ENCODE measurements at places on chromosomes 2 and 18.

GRCh38 chr2:14951569-14952285 lies 319.2 kb downstream of the LRATD1 start:
- no peak for DNase-seq

GRCh38 chr2:174465327-174465726 lies 21.5 kb downstream of the GPR155 start:
- DNase-seq: no peak

DNA sequence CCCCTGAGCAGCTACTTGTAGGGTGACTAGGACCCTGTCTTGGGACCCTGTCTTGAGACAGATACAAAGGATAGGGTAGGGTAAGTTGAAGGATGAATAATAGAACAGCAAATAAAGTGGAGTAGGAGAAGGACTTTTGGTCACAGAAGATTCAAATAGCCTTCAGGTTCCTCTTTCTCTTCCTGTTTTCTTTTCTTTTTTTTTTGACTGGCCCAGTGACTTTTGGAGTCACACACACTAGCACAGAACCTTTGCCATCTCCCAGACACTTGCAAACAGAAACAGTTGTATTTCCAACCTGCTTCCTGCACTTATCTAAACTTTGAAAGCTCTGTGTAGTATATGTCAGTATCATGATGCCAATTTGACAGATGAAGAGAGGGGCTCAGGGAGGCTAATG lies 108.2 kb downstream of the TDRD15 start:
- DNase-seq: no peak

DNA sequence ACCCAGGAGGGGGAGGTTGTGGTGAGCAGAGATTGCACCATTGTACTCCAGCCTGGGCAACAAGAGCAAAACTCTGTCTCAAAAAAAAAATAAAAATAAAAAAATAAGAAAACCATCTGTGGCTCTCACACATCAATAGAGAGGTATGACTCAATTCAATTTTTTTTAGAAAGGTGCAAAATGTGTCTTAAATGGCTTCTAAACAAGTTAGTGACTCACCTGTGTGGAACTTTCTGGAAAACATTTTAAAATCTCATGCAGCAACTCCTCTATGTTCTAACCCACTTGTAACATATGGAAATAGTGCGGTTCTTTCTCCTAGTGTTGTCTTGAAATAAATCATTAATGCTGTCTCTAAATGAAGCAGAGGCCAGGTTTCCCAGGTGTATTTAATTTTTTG lies 10.7 kb upstream of the SULT1C4 start:
- DNase-seq: no peak

DNA sequence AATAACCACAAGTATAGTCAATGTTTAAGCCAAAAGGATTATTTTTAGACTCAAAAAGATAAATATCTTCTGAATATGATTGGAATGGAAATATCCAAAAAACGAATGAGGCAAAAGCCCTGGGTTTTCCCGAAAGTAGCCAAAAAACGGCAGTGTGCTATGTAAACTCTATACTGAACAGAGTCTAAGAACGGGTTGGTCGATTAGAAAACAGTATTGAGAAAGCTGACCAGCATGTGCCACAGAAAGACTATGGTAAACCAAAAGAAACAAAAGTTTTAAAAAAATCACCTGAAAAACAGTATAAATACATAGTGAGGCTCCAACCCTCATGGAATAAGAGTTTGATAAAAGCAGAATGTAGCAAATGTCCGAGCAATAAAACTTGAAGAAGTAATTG lies 92.0 kb upstream of the DLGAP1 start:
- DNase-seq: no peak

DNA sequence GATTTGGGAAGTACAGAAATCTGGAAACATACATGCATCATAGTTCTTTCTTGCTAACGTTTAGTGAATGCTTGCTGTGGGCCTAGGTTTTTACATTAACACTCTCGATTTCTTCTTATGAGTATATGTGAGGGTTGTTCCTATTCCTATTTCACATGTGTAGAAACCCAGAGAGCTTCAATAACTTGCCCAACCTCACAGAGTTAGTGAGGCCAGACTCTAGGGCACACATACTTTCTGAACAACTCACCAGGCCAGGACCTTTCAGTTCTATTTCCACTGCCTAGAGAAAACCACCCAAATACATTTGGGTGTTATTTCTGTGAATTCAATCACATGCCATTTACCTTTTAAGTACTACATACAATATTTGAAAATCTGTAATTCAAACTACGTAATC lies 8.2 kb upstream of the KCTD1 start:
- no peak for DNase-seq

DNA sequence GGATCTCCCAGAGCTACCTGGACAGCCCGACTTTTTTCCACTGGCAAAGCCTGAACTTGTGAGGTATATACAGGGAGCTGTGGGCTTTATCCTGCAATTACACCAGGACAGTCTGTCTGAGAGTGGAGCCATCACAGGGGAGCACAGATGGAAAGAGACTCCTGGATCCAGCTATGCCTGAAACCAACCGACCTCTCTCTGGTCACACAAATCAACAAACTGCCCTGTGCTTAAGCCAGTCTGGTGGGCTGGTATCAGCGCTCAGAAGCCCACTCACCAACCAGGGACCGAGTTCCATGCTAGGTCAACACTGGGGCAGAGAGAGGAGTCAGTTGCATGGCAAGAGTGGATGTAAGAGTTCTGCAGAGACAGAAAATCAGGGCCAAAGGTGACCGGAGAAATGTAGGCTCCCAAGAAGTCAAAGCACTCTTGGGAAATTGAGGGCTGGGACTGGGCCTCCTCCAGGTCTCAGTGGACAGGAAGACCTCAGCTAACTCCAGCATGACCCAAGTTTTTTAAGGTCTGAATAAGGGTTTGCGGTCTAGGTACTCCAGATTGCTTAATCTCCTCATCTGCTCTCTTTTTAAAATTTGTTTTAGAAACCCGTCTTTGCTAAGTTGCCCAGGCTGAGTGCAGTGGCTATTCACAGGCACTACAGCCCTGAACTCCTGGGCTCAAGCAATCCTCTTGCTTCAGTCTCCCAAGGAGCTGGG lies 3.8 kb upstream of the BOK start:
- DNase-seq: no peak

GRCh38 chr2:158391876-158392275 lies 64.7 kb downstream of the CCDC148 start:
- DNase-seq: peak; percentile 23

DNA sequence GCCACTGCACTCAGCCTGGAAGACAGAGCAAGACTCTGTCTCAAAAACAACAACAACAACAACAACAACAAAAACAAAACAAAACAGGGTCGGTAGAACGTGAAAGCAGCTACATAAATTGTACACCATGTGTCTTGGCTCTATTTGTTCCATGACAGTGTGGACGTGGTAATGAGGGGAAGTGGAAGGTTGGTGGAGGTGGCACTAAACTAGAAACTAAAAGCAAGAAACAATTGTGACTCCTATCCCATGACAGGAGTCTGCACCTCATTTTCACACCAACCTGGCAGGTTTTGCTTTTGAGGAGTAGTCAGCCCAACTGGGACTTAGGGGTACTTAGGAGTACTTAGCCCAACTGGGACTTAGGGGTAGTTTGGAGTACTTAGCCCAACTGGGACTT lies 62.5 kb upstream of the MRPS9 start:
- DNase-seq: no peak

GRCh38 chr2:42967959-42968674 lies 175.7 kb upstream of the HAAO start:
- DNase-seq: no peak

DNA sequence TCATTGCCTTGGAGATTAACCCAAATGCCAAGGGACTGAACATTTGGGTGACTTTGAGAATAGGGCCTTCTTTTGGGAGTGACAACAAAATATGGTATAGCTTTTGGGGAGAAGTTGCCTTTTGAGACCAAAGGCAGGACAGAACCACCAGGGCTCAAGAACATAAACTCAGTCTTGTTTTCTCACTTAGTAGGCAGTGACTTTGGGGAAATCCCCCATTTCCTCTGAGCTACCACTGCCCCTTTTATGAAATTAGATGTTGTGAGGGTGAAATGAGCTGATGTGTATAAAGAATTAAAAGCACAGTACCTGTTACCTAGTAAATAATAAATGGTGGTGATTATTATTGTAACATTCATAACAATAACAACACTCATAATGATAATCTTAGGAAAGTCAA lies 36.5 kb downstream of the GPD2 start:
- DNase-seq: no peak

- DNase-seq: no peak
These were observed 208.7 kb downstream of the CLIP4 start for GRCh38 chr2:29323961-29324360.

GRCh38 chr2:8514796-8515758 lies 166.8 kb upstream of the ID2 start:
- DNase-seq: no peak

GRCh38 chr18:67517444-67517765 lies 885 bp upstream of the DSEL start:
- no peak for DNase-seq

DNA sequence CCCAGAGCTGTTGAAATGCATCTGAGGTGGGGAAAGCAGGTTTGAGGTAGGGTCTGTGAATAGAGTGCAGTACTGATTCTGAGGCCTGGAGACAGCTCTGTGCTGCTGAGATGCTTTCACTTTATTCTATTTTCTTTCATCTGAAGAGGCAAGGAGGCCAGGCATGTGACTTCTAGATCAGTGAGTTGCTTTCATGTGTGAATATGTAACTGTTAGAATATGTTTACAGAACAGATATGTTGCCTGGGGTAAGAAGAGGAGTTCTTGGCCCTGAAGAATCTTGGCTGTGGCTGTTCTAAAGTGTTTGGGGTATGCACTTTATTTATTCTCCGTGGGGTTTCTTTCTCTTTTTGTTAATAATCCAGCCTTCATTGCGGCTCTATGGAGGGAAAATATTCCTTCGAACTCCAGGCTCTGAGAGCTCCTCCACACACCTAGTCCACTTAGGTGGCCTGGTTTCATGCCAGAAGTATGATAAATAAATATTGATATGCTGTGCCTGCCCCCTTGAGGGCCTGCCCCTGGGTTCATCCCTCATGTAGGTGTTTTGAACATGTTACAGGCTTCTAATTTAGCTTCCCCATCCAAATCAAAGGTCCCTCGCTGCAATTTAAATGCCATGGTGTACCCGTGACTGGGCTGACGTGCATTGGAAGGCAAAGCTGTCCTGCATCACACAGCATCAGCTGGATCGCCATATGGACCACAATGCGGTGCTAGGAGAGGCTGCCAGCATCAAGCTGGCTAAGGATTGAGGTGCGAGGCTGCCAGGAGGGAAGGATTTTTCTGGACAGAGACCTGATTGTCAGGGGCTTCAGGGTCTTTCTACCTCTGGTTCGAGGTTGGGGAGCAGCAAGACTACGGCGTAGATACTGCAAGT lies 102.9 kb downstream of the PRKCE start:
- no peak for DNase-seq

GRCh38 chr2:43458014-43458628 lies 137.7 kb downstream of the THADA start:
- no peak for DNase-seq

DNA sequence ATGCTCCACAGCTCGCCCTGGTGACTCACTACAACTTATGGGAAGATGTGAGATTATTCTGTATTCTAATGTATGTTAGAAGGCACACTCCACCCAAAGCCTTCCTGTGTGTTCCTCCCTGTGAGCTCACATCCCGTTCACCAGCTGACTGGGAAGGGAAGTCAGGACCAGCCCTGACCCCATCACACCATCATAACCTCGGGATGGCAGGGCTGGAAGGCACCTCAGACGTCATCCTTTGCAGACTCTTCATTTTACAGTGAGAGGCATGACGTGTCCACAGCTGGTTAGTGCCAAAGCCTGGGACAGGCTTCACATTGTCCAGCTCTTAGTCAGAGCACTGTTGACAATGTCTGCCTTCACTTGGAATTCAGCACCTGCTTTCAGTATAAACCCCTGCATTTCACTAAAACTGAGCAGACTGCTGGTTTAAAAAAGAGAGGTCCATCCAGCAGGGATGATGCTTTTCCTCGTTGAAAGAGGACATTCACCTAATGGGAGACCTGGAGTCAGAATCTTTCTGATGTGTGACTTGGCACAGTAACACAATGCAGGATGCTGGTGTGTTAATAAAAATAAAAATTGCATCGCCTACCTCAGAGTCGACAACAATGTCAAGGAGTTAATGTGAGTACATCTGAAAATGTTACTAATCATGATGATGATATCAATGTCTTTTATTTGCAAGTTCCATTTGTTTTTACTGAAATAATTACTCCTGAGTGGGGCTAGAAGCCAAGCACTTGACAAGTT lies 418.0 kb upstream of the TNP1 start:
- peak; percentile 89 for DNase-seq

GRCh38 chr18:24270358-24270936 lies 127.2 kb downstream of the OSBPL1A start:
- no peak for DNase-seq

- DNase-seq: no peak
These were observed 285.1 kb upstream of the MMADHC start for GRCh38 chr2:149872638-149873150.

- DNase-seq: no peak
These were observed 34.1 kb upstream of the RNF149 start for GRCh38 chr2:101342625-101343008.

GRCh38 chr2:5540856-5541255 lies 151.3 kb upstream of the SOX11 start:
- no peak for DNase-seq

- no peak for DNase-seq
These were observed 316.6 kb upstream of the NCKAP5 start for GRCh38 chr2:133884739-133885381.

Measured in non-pigmented ciliary epithelial cell (primary cell).